ENCODE measurements at places on chromosomes 3 and 15. TPM values are rescaled to one million over a fixed set of nuclear protein-coding genes. Genes with fewer than 3 reads are reported as not detected.

ASB14 gene
- polyA plus RNA-seq = 0.89 TPM

REC114 gene
- polyA plus RNA-seq = not detected

VEPH1 gene
- 0.63 TPM for polyA plus RNA-seq

DNA sequence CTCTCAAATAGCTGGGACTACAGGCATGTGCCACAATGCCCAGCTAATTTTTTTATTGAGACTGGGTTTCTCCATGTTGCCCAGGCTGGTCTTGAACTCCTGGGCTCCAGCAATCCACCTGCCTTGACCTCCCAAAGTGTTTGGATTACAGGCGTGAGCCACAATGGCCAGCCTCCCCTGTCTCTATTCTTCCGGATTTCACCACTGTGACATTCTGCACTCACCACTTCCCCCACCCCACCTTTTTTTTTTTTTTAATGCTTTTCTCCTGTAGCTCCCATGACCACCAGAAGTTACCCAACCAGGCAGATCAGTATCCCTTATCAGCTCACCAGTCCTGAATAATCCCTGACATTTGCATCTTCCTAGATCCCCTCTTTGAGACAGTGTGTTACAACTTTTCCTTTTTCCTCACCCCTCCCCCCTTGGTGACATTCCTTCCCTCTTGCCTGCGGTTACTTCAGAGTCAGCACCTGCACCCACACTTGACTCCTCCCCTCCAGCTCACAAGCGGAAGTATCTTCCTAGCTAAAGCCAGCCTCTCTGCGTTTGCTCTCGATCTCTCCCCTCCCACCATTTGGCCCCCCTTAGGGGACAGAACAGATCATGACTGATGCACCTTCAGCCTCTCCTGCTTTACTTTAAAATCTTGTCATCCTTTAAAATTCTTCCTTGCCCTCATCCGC lies 13.5 kb upstream of the ZNF592 start:
- no peak for DNase-seq

GRCh38 chr15:74055804-74056203 lies 26.5 kb downstream of the GOLGA6A start:
- no peak for DNase-seq

DNA sequence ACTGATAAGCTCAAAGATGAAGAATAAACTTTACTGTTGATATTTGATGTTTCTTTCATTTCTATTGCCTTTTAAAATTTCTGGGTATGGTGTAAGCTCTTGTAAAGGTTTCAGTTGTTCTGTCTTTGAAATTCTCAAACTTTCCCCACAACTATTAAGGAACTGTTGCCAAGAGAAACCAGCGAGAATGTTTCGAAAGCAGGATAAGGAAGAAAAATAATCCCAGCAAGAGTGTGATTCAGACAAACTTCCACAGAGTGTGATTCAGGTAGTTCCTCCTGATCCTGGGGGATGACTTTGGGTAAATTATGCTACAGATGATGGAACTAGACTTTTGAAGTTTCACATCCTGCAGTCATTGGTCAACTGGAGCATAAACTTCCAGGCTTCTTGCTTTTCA lies 632.0 kb downstream of the NSUN3 start:
- no peak for DNase-seq
